Ovary (tissue), 10 donors: ENCODE measurements at places on chromosomes 4 and X. TPM values are rescaled to one million over a fixed set of nuclear protein-coding genes. Genes with fewer than 3 reads are reported as not detected.

DNA sequence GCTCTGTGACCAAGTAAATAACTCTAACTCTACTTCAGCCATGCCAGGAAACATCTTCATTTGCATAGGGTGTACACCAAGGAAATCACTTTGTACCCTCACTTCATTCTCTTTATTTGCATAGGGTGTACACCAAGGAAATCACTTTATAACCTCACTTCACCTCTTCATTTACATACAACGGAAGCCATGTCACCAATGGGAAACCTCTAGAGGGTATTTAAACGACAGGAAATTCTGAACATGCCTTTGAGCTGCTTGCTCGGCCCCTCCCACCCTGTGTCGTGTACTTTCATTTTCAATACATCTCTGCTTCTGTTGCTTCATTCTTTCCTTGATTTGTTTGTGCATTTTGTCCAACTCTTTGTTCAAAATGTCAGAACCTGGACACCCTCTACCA lies 848.1 kb upstream of the FRG1 start:
- no peak for DNase-seq

- DNase-seq: no peak
Measured at GRCh38 chr4:181578911-181579310, 664.3 kb upstream of the TENM3 start.

DNA sequence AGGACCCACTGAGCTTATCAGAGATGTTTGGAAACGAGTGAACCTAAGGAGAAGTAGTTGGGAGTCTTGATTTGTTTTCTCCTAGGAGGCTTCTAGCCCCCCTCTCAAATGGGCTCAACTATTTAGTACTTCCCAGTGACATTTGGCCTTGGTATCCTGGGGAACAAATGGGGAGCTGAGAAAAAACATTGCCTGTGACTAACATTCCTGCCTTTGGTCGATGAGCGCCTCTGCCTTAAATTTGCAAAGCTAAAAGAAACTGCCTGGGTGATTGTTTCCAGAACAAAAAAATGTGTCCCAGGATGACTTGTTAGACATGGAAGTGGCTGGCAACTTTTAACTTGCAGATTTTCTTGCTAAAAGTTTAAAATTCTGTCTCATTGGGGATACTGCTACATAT lies 58.8 kb upstream of the IGFBP7 start:
- DNase-seq: no peak

Gene KIAA0232
- 39.1 TPM for total RNA-seq

Gene STATH
- total RNA-seq: not detected
